ENCODE measurements at places on chromosomes 7 and 10.
A peak's percentile ranks its signal among the peaks of the same experiment; 100 is the strongest.

- no peak for DNase-seq
Measured at GRCh38 chr10:121900443-121901174, 27.2 kb downstream of the ATE1 start.

DNA sequence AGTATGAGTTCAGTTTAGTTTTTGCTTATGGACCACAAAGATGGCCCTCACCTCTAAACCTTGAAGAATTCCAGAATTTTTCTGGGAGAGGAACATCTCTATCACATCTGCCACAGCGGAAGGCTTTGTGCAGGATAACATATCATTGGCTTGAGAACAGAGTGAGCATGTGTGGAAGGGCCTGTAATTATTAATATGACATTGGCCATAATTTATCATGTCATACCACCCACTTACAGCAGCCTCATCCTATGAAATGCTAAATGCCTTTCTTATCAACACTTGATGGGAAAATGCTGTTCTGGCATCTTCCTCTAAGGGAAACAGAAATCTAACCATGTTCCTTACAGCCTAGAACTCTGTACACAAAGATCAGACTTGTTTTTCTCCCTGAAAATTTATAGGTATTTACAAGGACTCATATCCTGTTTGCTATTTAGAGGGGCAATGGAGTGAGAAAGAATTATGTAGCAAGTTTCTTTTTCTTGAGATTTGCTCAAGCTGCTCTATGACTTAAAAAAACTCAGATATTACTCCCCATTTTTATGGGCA is 817.3 kb downstream of the LRMDA start:
- no peak for DNase-seq

DNA sequence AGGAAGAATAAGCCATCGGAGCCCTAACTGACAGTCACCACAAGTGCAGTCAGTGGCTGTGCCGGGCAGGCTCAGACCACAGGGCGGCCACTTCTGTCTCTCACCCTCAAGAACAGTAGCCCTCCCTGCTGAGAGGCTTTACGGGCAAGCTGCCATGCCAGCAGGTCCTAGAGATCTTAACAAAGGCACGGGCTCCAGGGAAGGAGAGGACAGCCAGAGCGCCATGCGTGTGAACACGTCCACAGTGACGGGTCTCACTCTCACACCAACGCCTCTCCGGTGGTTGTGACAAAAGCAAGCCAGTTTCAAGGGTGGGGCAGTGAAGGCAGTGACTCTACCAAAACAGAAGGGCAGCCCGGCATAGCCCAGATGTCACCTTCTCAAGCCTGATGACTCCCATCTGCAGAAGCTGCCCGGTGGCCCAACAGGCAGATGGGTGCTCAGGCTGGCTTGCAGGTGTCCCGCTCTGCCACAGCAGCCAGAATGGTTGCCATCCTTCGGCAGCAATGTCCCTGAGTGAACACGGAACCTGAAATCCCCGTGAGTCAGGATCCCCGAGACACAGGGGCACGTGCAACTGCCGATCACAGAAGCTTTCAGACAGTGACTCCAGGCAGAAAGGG is 102.0 kb downstream of the FAM53B start:
- DNase-seq = no peak

DNA sequence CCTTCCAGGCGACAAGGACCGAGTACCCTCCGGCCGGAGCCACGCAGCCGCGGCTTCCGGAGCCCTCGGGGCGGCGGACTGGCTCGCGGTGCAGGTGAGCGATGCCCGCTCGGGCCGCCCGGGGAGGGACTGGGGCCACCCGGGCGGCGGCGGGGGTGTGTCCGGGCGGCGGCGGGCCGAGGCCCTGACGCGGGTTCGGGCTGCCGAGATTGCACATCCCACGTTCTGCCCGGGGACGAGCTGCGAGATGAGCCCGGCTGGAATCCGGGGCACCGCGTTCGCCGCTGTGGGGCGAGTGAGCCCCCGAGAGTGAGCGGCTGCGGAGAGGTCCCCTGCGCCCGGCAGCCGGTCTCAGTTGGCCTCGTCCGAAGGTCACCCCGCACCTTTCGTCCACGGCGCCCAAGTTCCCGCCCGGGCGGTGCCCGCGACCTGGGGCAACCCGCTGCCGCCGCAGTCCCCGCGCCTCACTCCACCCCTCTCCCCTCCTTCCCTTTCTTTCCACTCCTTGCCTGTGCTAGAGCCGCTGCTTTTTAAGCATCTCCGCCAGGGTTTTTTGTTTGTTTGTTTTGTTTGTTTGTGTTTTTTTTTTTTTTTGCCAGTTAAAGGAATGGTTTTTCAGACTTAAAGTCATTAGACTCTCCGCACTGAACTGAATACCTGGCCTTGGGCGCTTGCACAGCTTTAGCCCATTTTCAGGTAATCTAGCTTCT is 515 bp downstream of the RALA start:
- no peak for DNase-seq

- DNase-seq = no peak
Measured at GRCh38 chr10:57867241-57867640, 400.5 kb downstream of the IPMK start.

DNA sequence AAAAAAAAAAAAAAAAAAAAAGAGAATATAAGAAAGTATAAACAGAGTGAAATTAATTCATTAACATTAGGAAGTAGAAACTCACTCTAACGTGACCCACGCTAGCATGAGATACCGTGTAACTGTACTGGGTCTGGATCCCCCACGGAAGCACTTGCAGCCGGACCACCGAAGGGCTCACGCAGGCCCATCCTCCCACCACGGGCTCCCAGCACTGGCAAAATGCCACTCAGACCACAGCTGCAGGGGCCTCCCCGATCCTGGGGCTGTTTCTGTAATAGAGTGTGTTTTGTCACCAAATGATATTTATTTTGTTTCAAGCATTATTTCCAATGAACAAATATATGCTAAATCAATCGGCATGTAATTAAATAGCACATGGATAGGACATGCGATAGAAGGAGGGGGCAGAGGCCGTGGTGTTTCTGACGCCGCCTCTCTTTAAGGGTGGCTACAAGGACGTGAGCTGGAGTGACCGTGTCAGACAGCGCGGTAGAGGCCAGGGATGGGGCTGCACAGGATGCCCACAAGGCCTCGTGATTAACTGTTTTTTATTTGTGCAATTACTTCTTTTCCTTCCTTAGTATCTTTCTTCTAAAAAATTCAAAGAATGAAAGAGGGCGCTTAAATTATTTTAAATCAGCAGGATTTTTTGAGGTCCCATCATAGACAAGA is 568.5 kb downstream of the PTPRN2 start:
- DNase-seq = no peak

DNA sequence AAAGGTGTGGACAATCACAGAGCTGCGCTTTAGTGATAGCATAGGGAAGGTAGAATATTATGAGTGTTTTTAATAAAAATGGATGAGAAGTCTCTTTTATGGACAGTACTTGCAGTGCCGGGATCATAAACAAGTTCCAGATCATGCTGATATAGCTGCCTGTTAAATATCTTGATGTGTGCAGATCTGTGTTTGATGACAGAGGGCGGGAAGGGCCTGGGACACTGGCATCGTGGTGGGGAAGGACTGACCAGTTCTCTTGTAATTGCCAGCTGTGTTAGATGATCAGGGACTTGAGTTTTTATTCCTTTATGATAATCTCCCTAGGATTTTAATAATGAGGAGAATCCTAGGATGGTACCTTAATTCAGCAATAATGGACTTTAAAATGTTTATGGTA is 14.6 kb downstream of the SND1 start:
- DNase-seq = no peak

GRCh38 chr7:50657912-50658311 is 92.7 kb upstream of the DDC start:
- DNase-seq = no peak

DNA sequence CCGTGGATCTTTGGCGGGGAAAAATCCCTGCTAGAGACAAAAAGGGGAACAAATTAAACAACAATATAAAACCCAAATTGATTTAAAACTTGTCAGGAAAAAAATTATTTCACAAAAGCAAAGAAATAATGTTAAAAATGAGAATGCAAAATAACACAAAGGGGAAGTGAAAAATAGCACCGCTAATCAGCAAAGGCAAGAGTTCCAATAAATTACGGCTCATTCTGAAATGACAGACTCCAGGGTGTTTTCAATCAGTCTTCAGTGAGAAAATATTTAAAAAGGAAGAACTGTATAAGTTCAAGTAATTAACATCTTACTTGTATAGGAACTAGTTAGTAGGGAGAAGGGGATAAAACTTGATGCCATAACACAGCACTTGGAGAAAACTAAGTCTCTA is 336.8 kb downstream of the LRRTM3 start:
- DNase-seq = no peak

GRCh38 chr7:133081119-133081598 is 731 bp downstream of the CHCHD3 start:
- peak; percentile 17 for DNase-seq

- DNase-seq = no peak
Measured at GRCh38 chr7:83546586-83546985, 102.4 kb downstream of the SEMA3E start.

- DNase-seq = no peak
Measured at GRCh38 chr10:95314192-95314918, 23.6 kb upstream of the PDLIM1 start.

DNA sequence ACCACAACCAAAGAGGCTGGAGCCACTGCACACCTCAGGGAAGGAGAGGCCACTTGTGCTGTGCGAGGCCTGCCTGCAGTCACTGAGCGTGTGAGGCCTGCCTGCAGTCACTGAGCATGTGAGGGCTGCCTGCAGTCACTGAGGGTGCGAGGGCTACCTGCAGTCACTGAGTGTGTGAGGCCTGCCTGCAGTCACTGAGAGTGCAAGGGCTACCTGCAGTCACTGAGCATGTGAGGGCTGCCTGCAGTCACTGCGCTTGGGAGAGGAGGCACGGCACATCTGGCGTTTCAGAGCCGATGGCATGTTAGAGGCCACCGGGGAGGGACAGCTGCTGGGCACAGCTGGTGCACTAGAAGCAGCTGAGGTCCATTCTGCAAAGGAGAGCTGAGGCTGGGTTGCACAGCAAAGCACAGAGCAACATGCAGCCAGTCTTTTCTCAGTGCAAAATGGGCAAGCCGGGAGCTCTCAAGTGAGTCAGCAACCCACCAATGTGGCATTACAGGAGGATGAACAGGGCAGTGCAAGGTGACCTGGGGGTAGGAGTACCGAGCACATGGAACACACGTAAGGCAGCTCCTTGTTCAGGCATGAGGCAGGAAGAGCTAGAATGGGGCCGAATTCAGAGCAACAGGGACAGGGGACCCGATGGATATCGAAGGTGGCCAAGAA is 540.1 kb downstream of the PTPRN2 start:
- no peak for DNase-seq

- no peak for DNase-seq
Measured at GRCh38 chr10:125024497-125025234, 82.7 kb downstream of the ZRANB1 start.

- DNase-seq = no peak
Measured at GRCh38 chr10:100419911-100420449, 42.8 kb upstream of the WNT8B start.

DNA sequence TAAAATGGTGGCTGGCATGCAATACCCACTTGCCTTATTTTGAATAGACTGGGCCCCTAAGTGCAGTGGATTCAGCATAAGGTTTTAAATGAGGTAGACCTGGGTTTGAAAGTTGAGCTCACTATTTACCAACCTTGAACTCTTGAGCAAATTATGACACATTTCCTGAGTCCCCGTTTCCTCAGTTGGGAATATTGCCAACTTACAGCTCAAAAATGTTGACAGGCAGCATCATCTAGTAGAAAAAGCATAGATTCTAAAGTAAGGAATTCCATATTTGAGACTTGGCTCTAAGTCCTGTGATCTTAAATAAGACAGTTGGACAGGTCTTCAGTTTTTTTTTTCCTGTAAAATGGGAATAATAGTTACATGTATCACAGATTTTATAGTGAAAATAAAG is 305.5 kb downstream of the ACTR3B start:
- DNase-seq = no peak

DNA sequence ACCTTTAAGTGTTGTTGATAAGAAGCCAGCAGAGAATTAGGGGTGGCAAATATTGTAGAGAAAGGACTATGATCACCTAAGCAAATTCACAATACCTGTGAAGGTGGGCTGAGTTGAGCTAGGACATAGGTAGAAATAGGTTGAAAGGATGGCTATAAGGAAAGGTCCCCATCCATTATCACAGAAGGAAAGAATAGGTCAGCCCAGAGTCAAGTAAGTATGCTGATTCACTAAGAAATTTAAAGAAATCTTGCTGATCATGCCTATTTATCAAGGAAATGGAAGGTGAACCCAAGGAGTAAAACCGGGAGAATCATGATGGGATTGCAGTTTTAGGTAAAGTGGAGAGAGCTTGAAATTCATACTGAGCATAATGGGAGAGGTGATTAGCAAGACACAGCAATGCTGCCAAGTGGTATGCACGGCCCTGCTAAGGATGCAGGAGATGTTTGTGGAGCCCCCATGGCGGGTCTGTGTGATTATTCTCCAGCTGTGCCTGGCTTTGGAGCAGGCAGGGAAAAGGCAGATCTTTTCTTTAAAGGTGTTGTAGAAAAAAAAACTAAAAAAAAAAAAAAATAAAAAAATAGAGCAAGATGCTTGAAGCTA is 399.4 kb downstream of the PLXDC2 start:
- DNase-seq = no peak

DNA sequence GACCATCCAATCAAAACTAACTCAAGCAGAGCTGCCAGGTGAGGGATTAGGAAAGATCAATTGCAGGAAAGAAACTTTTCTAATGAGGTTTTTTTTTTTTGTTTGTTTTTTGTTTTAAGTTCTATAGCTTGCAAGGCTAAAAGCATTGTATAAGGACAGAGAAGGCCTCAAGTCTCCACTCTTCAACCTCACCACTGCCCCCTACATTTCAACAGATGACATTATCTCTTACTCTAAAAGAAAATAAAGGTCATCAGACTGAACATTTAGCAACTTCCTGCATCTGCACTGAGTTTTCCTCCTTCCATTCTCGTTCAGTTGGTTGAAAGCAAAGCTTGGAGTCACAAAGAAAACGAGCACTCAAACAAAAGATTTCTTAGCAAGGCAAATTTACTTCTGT is 45.2 kb upstream of the EXOC4 start:
- DNase-seq = no peak

- no peak for DNase-seq
Measured at GRCh38 chr10:74365109-74365508, 214.1 kb downstream of the ADK start.

- no peak for DNase-seq
Measured at GRCh38 chr10:69757553-69758309, 44.0 kb upstream of the COL13A1 start.

DNA sequence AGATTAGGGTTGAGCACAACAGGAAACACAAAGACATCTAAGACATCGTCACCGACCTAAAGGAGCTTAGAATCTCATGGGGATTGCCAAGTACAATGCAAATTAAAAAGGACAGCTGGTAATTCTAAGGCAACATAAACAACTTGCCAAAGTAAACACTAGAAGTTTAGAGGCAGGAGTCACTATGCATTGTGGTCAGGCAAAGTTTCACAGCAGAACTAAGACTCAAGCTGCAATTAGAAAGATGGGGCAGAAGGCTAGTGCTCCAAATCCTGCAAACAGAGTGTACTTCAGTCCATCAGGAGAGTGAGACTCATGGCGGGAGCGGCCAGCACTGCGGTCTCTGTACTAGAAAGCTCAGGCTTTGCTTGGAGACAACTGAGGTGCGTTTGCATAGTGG is 52.7 kb downstream of the HIPK2 start:
- no peak for DNase-seq
